Cardiac septum (tissue), 1 donor: ENCODE measurements at places on chromosomes 7 and 10.

DNA sequence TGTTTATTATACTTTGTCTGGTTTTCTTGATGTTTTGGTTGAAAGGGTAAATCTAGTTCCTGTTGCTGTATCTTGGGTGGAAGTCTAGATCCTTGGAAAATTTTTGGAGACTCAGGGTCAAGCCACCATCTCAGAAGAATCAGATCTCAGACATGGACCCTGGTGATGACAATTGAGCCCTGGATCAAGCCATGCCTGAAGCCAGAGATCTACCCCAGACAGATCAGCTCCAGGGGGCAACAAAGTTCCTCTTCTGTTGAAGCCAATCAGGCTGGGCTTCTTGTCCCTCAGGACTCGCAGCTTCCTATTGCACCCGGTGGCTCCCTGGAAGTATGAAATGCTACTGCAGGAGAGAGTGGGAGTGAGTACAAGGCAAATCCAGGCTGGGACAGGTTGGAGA, 106.9 kb downstream of the UNCX start:
- DNase-seq = no peak

DNA sequence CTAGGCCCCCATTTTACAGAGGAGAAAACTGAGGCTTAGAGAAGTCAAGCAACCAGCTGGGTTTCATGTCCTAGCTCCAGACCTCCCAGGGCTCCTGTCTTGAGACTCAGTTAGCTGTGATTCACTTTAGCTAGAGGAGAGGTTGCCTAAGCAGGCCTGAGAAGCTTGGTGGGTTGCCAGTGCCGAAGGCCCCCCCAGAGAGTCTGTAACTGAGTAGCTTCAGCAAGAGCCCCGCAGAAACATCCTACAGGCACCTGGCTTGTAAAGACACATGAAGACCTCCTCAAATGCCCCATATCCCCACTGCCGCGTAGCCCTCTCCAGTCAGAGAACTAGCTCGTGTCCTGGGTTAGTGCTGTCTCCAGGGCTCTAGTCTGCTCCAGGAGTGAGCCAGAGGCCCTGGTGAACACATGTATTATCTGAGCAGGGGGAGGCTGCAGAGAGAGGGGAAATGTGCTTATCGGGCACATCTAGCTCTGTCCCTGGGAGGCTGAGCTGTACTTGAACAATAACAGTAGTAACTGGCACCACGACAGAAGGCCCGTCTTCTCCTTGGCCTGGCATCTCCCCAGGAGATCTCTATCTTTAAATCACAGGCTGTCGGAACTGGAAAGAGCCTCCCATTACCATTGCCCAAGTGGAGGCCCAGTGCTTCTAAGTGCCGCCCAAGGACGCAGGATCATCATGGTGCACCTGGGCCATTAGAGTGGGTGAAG, 28.9 kb downstream of the UNC5B start:
- DNase-seq = no peak

GRCh38 chr10:113385021-113385999, 167.5 kb upstream of the HABP2 start:
- peak; percentile 85 for DNase-seq

GRCh38 chr10:44628921-44629320, 244.0 kb upstream of the CXCL12 start:
- no peak for DNase-seq
